Suprapubic skin (tissue), 4 donors: ENCODE measurements at places on chromosomes 3 and 15. TPM values are rescaled to one million over a fixed set of nuclear protein-coding genes. Genes with fewer than 3 reads are reported as not detected.

DNA sequence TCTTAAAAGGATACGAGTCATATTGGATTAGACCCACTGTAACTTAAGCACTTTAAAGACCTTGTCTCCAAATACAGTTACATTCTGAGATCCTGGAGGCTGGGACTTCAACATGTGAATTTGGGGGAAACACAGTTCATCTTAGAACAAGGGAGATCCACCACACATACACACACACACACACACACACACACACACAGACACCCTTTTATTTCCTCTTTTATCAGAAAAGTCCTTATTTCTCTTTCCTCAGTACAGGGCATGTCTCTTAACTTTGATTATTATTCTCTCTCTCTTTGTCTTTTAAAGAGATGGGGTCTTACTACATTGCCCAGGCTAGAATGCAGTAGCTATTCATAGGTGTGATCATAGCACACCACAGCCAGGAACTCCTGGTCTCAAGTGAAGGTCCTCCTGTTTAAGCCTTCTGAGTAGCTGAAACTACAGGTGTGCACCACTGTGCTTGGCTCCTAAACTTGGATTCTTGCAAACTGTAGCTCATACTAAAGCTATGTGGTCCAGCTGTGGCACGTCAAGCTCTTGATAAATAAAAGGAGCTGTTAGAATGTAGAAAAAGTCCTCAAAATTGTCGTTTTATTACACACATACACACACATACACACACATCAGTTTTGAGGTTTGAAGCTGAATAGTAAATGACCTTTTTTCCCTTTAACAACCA, 7.4 kb downstream of the GOLM2 start:
- no peak for DNase-seq

PLA2G4E gene
- total RNA-seq: 64.0 TPM

DNA sequence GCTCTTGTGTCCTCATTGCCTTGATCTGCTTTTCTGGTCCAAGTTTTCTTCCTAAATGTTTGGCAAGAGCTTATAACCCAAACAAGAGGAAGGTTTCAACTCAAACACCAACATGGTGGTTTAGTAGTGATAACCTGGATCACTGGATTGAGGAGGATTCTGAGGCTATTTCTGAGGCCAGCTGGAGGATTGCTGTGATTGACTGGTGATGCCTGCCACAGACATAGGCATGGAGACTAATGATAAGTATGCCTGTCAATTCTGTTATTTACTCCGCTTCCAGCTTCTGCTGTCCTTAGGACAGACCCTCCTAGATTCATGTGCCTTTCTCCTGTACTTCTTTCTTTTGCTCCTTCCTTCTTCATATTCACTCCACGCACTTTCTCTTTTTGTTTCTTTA, 150.5 kb downstream of the SHQ1 start:
- no peak for DNase-seq

GRCh38 chr3:37990527-37990926, at the start of gene VILL:
Gene VILL, plus strand, starts transcription at chr3:37990786. Its CDS starts 2,887 bp downstream, at chr3:37993673.
- peak; percentile 78 for DNase-seq

DNA sequence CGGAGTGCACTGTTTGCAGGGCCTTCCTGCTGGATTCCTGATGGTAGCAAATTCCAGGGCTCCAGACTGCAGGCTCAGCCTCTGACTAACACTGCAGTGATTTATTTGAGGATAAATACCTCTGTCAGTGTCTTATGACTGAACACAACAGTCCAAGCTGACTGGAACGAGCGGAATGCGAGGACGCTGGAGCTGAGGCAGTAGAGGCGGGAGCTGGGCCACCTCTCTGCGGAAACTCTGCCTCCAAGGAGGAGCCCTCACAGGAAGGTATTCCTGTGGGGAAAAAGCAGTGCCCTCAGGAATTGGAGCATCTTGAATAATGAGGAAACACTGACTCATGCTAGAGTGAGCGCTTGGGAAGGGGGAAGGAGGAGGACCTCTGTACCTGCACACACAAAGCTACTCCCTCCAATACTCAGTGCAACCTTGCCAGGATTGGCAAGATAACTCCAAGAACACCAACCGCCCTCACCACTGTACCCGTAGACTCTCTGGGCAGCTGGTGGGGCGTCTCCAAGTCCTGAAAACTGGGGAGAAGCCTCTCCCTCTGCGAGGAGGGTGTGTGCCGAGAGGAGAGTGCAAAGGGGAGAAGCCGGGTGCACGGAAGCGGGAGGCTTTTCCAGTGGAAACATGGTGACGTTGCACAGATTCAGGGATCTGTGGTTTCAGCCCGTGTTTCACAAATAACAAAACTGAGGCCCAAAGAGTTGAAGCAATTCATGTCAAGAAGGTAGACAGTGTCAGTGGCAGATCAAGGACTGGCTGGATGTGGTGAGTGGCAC, 43.0 kb downstream of the VGLL4 start:
- DNase-seq: peak; percentile 91

RASGRF1 gene
- total RNA-seq: not detected

DNA sequence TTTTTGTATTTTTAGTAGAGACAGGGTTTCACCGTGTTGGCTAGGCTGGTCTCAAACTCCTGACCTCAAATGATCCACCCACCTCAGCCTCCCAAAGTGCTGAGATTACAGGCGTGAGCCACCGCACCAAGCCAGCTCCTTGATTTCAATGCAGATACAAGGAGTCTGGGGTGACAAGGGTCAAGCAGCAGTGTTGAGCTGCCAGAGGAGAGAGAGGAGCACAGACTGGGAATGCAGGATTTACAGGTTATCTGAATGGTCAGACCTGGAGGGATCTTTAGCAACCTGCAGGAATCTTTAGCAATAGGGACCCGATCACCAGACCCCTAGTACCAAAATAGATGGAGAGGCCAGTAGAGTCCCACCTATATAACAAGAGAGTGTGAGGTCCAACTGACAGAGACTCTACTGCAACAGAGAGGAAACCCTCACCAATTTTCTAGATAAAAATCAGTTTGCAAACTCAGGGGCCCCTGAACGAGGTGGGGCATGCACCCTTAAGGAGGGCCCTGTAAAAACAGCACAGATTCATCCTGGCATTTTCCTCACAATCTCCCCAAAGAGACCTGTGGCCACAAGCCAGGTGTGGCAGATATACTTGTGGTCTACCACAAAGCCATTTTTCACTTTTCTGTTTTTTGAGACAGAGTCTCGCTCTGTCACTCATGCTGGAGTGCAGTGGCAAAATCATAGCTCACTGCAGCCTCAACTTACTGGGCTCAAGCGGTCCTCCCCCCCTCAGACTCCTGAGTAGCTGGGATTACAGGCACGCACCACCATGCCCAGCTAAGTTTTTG, 10.7 kb upstream of the SHISA5 start:
- no peak for DNase-seq
